ENCODE measurements at places on chromosomes 7 and 10.

- no peak for DNase-seq
Observed at GRCh38 chr10:108352771-108353170, 1188.3 kb upstream of the SORCS1 start.

GRCh38 chr7:8070451-8071180 lies 102.0 kb downstream of the GLCCI1 start:
- DNase-seq = no peak

GRCh38 chr10:119502618-119503155 lies 39.8 kb downstream of the RGS10 start:
- DNase-seq = no peak

GRCh38 chr7:83649701-83650100 lies 762 bp upstream of the SEMA3E start:
- no peak for DNase-seq

DNA sequence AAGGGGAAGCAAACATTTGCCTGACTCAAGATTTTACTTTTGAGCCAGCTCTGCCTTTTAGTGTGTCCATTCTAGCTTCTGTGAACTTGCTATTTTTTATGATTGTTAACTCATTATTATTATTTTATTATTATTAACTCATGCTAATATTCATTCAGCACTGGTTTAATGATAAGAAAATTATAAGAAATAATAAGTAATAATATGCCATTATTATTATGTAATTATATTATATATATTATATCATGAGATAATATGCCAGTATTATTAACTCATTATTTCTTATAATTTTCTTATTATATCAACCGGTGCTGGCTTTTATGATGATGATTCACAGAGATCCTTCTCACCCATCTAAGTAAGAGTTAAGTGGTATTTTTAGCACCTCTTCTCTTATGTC lies 79.3 kb upstream of the NPVF start:
- no peak for DNase-seq

DNA sequence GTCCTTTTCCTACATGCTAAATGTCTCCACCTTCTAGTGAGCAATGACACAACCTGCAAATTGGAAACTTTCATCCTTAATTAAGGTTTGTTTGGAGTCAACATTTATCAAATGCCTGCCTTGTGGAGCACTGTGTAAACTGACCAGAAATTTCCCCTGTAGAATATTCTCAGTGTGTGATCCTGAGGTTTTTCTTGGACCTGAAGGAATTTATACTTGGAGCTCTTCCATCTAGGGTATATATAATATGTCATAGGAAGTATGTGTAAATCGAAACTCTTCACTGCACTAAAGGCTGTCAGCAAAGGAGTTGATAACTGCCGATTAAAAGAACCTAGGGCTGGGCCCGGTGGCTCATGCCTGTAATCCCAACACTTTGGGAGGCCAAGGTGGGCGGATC lies 152.4 kb downstream of the NSUN6 start:
- DNase-seq = no peak

DNA sequence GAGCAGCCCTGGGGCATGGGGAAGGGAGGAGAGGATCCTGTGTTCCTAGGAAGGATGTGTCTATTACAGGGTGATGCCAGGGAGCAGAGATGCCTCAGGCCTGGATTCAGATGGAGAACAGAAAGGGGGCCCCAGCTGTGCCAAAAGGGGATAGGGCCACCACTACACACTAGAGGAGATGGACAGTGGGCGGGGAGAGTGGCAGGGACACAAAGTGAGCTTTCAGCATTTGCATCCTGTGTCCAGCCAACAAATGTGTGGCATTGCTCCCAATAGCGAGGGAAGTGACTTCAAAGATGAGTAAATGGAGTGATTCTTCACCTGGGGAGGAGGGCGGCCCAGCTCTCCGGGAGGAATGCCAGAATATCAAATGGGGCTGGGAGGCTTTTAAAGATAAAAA lies 64.9 kb upstream of the WAPL start:
- no peak for DNase-seq
